IMR-90 (cell line): ENCODE measurements at places on chromosomes 4 and X. TPM values are rescaled to one million over a fixed set of nuclear protein-coding genes. Genes with fewer than 3 reads are reported as not detected.

- H3K36me3 ChIP-seq = peaks cover 2% of the 10 kb centered on the region; the same call in 1 of the 2 replicates
- peaks cover 3% of the 10 kb centered on the region; the same call in 1 of the 2 replicates for H3K4me1 ChIP-seq
- peak; percentile 59 for DNase-seq
- no peaks in the 10 kb centered on the region for H3K27me3 ChIP-seq
- no peak overlapping the region for H3K27ac ChIP-seq
Observed at GRCh38 chrX:150486011-150486410, 82.4 kb upstream of the MTM1 start.

DNA sequence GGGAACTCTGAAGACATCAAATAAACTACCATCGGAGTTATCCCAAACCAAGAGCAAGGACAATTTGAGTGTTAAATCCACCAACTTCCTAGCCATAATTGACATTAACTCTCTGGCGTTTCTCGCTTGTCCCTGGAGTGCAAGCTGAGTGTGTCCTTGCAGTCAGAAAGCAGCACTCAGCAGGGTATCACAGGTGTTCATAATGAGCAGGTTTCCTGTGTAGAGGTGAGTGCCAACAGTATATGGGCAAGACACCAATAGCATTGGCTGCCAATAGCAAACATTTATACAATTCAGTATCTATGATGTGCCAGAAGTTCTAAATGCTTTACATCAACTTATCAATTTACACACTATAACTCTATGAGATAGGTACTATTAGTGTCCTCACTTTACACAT lies 11.2 kb downstream of the BLTP1 start:
- H3K27ac ChIP-seq = no peak overlapping the region
- H3K4me3 ChIP-seq = no peak overlapping the region
- no peaks in the 10 kb centered on the region for H3K36me3 ChIP-seq
- no peak for DNase-seq

DNA sequence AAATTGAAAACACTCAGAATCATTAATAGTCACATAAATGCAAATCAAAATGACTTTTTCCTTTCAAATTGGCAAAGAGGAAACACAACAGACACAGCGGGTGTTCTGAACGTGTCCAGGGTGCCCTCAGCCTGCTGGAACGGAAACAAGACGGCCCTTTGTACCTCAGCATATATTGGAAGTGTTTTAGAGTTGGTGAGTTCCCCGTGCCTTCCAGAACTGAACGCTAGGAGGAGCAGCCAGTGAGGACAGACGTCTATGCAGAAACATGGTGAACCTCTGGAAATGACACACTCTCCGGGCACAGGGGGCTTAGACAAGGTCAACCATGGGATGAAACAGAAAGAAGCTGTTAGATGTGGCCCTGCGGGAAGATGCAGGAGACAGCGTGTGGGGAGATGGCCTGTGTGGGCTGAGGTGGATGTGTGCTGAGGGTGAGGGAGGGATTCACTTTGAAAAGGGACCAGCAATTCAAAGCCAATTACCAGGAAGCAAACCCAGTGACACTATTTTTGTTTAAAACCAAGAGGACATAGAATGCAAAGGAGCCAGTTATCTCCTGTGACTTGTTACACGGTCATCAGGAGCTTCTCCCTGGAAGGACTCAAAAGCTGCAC lies 40.4 kb downstream of the RNF212 start:
- no peak overlapping the region for H3K4me3 ChIP-seq
- peak; percentile 53 for DNase-seq
- H3K27me3 ChIP-seq = peaks cover 32% of the 10 kb centered on the region
- H3K36me3 ChIP-seq = no peaks in the 10 kb centered on the region
- H3K27ac ChIP-seq = no peak overlapping the region

DNA sequence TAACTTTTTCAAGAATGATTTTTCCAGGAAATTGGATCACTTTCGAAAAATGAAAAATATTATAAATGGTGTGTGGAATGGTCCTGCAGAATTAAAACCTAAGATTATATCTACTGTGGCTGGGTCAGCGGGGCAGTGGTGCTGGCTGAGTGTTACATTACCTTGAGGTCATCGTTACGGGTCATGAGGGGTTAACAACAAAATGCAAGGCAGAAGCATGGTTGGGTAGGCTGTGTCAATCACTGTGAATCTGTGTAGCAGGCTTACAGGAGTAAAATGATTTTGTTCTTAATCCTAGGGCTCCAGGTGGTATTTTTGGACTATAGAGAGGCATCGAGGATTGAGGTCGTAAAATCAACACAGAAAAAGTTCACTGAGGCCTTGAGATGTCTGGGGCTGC lies 105.2 kb upstream of the AMOT start:
- no peaks in the 10 kb centered on the region for H3K4me1 ChIP-seq
- H3K27ac ChIP-seq = no peak overlapping the region

- DNase-seq = no peak
- no peak overlapping the region for H3K27ac ChIP-seq
- no peaks in the 10 kb centered on the region for H3K4me1 ChIP-seq
- H3K27me3 ChIP-seq = no peaks in the 10 kb centered on the region
- no peak overlapping the region for H3K4me3 ChIP-seq
- H3K36me3 ChIP-seq = no peaks in the 10 kb centered on the region
Observed at GRCh38 chr4:171203425-171203824, 609.8 kb upstream of the GALNTL6 start.

GRCh38 chrX:139933904-139934303 lies 1.1 kb upstream of the ATP11C start:
- DNase-seq = no peak
- no peaks in the 10 kb centered on the region for H3K27me3 ChIP-seq
- H3K4me3 ChIP-seq = peak overlapping the region; percentile 80
- peak overlapping the region; percentile 91 for H3K27ac ChIP-seq

DNA sequence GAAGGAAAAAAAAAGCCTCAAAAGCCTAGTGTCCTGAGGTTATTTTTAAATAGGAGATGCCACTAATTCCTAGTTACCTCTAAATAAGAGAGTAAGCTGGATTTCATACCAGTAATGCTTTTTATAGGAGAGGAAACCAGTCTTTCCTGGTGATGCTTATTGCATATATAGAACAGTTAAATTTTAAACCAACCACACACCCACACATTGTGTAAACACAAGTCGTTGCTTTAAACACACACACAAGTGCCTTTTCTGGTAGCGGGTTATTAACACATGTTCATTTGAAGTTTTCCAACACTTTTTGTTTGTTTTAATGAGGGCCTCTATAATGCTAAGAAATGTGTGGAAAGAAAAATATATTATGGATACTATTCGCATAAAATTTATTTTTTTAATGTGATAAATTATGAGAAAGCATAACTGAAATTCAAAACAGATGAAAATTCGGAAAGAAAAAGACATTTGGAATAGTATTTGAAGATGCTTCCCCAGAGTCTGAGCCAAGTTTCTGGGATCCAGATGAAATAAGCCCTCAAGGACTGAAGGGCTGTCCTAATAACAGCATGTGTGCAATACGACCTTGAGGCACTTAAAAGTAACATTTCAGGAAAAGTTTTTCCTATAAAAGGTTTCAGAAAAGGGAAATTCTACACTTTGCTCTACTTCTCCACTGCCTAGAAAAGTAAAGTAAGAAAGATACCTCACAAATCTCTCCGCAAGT lies 2.0 kb downstream of the ANTXR2 start:
- peak overlapping the region; percentile 85 for H3K4me3 ChIP-seq
- peaks cover 1% of the 10 kb centered on the region; the same call in 1 of the 2 replicates for H3K4me1 ChIP-seq
- peak overlapping the region; percentile 41; the same call in 1 of the 2 replicates for H3K27ac ChIP-seq
- H3K36me3 ChIP-seq = peaks cover 14% of the 10 kb centered on the region

MAGEA2 gene
- not detected in 2 replicates for total RNA-seq
